ENCODE measurements at places on chromosomes 12 and 14. TPM values are rescaled to one million over a fixed set of nuclear protein-coding genes. Genes with fewer than 3 reads are reported as not detected.
A peak's percentile ranks its signal among the peaks of the same experiment; 100 is the strongest.

SRRM4 gene
- not detected for polyA plus RNA-seq

KSR2 gene
- not detected for polyA plus RNA-seq

PTPRR gene
- polyA plus RNA-seq: 0.21 TPM

NGB gene
- not detected for polyA plus RNA-seq

EPYC gene
- not detected for polyA plus RNA-seq

SERPINA10 gene
- not detected for polyA plus RNA-seq

MDGA2 gene
- polyA plus RNA-seq: 0.02 TPM

NUAK1 gene
- polyA plus RNA-seq: 4.9 TPM

HCAR2 gene
- polyA plus RNA-seq: not detected

SLC10A1 gene
- not detected for polyA plus RNA-seq

GALNT8 gene
- not detected for polyA plus RNA-seq

AKAP6 gene
- 0.22 TPM for polyA plus RNA-seq

CLEC14A gene
- 5.7 TPM for polyA plus RNA-seq

ATL1 gene
- polyA plus RNA-seq: 6.0 TPM

KRT75 gene
- polyA plus RNA-seq: not detected

- peak; percentile 79 for DNase-seq
Observed at GRCh38 chr12:104480826-104481440, 24.2 kb downstream of the CHST11 start.

DNA sequence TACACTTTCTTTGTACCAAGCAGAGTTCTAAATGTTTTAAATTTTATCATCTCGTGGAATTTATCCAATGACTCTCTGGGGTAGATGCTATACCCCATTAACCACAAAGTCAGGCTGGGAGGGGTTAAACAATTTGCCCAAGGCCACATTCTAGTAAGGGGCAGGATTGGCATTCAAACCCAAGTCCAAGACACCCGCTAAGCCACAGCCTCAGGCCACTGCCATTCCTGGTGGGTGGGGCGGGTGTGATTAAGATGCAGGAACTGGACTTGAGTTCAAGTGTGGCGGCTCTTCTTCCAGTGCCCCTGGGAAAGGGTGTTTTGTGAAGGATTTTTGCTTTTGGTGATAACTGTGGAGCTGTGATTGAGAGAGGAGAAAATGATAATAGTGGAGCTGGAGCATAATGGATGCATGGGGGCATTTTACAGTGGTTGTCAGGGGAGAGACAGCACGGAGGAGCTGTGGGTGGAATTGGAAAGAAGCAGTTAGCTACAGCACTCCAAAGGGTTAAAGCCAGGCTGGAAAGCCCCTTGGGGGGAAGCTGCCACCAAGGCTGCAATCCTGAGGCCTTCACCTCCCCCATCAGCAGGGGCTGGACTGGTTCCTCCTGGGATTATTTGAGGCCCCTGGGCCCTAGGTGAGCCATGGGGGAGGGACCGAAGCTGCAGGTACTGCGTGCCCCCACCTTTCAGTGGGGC lies 1.0 kb upstream of the VRTN start:
- DNase-seq: no peak

DNA sequence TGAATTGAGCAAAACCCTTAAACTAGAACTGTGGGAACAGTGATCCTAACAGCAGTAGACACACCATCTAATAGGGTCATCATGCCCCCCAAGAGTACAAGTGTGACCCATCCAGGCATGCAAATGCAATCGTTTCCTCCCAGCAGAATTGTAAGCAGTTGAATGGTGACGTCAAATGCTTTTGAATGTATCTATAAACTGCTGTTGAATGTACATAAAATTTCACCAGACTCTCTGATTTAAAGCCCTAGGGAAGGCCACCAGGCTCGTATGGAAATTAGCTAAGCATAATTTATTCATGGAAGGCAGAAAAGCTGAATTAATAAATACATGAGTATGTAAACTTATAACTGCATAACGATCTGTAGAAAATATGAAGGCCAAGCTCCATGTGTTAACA lies 482.9 kb downstream of the EGLN3 start:
- DNase-seq: no peak

DNA sequence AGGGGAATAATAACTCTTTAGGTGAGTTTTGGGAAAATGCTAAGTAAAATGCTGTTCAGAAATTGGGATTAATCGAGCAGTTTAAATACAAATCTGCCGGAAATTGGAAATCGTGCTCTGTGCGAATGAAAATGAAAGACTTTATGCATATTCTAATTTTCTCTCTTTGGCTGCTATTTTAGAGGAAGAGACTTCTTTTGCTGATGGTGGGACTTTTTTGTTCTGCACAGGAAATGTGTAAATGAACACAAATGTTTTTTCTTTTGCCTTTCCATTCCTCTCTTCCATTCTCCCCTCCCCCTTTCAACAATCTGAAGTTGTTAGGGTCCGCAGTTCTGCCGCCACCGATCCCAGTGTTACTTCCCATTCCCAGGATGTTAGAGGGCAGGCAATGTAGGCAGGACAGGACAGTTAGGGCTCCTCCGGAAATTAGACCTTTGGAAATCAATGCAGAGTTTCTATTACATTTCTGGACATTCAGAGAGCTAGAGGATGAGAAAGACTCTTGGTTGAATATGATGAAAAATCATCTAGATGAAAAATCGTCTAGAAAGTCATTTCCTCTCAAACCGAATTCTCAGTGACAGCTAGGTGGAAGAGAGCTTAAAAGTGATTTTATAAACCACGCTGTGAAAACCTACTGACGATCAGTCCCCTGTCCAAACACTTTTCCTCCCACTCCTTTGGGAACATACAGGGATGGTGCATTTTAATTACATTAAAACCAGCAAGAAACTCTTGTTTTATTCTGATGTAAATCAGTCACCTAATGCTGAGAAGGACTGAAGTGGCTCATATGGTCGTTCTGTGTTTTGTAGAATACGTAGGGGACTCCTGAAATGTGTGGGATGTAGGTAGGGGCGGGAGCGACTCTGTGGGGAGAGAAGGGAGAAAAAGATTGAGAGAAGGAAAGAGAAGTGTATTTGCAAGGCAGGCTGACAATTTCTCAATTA lies 17.8 kb downstream of the FOXG1 start:
- no peak for DNase-seq

GRCh38 chr14:91409928-91410718 lies 7.5 kb downstream of the CCDC88C start:
- no peak for DNase-seq

GRCh38 chr12:120784804-120785203 lies 59.2 kb downstream of the ACADS start:
- no peak for DNase-seq

- DNase-seq: no peak
Observed at GRCh38 chr14:74412753-74413152, 13.3 kb downstream of the SYNDIG1L start.

DNA sequence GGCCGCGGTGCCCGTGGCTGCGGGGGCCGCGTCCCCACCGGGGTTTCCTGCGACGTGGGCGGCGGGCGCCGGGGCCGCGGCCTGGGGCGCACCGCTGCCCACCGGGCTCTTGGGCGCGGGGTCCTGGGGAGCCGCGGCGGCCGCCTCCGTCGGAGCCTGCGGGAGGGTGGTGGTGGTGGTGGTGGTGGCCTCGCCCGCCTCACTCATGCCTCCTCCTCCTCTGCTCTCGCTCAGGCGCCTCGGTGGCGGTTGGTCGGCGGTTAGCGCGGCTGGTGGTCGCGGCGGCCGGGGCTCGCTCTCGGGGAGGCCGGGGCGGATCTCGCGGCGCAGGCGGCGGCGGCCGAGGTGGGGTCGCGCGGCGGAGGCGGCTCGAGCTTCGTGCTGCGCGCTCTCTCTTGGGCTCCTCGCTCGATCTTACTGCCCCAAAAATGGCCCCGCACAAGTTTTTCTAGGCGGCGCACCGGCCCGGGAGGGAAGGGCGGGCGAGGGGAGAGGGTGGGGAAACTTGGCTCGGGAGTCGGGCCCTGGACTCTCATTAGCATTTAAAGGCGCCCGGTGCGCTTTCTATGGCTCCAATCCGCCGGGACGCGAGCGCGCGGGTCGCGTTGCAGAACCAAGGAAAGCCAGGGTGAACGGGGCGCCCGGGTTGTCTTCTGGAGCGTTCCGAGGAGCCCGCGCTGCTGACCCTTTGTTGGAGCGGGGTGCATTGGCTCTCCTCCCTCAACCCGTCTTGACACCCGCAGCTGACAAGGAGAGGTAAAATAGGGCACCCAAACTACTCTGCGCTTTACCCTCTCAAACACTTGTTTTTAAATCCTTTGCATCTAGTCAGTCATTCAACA lies at the start of gene YBX3:
YBX3 (minus strand) TSS at position 419 of the 842 bp plus-strand sequence; CDS start at position 207, 212 bp downstream.
- peak; percentile 75 for DNase-seq

- DNase-seq: no peak
Observed at GRCh38 chr14:61132894-61133293, 148.2 kb downstream of the TMEM30B start.

- no peak for DNase-seq
Observed at GRCh38 chr14:97975962-97976361, 1178.8 kb downstream of the VRK1 start.

DNA sequence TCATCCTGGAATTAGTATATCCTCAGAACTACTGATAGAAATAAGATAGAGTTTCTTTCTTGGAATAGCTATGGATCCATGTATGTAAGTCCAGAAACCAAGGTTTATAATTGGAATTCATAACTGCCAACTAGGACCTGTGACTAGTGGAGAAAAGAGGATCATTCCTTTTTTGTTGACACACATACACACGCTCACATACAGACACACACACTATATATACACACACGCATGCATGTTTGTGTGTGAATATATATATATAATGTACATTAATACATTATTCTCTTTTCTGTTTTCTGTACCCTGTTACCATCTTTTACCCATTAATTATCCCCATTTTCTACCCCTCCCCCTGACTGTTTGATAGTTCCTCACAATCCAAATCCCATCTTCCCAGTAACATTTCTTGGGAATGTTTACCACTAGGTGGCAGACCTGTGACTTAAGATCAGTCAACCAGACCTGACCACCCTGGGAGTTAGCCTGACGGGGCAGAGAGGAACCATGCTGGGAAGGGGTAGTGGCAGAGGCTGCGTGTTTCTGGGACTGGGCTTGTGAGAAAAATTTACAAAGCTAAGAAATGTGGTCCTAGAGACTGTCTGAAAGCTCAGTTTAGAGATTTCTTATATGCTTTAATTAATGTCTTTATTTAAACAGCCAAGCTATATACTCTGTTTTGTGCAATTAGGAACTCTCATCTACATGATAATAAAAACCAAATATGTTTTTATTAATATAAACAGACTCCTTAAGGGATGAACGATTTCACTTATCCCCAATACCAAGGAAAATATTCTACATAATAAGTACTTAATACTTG lies 308.0 kb downstream of the PPFIA2 start:
- peak; percentile 54 for DNase-seq

DNA sequence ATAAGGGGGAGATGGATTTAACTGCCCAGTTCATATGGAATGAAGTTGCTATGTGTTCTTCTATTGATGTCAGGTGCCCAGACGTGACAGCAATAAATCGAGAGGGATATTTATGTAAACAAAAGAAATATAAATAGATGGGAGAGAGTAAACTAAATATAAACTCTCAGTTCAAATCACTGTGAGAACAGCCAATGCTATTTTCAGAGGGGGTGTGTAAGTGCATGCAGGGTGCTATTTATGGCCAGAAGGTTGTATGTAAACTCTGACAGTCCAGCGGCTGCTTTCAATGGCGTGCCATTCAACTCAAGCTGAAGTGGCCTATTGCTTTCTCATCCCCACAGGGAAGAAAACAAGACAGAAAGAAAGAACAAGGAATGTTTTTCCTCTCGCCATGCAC lies 127.2 kb downstream of the KCNA5 start:
- peak; percentile 41 for DNase-seq

- DNase-seq: peak; percentile 67
Observed at GRCh38 chr14:75561013-75561432, 17.4 kb upstream of the FLVCR2 start.

- no peak for DNase-seq
Observed at GRCh38 chr12:24573621-24574020, 375.3 kb downstream of the BCAT1 start.

GRCh38 chr14:50398189-50398580 lies 1.5 kb upstream of the CDKL1 start:
- no peak for DNase-seq

GRCh38 chr12:1826867-1827705 lies 6.7 kb downstream of the LRTM2 start:
- DNase-seq: no peak

GRCh38 chr12:106282457-106283097 lies 20.0 kb upstream of the TCP11L2 start:
- peak; percentile 55 for DNase-seq

GRCh38 chr12:62396750-62397149 lies 69.9 kb upstream of the MON2 start:
- DNase-seq: peak; percentile 74

GRCh38 chr12:1978078-1978862 lies 26.0 kb downstream of the DCP1B start:
- peak; percentile 5 for DNase-seq

DNA sequence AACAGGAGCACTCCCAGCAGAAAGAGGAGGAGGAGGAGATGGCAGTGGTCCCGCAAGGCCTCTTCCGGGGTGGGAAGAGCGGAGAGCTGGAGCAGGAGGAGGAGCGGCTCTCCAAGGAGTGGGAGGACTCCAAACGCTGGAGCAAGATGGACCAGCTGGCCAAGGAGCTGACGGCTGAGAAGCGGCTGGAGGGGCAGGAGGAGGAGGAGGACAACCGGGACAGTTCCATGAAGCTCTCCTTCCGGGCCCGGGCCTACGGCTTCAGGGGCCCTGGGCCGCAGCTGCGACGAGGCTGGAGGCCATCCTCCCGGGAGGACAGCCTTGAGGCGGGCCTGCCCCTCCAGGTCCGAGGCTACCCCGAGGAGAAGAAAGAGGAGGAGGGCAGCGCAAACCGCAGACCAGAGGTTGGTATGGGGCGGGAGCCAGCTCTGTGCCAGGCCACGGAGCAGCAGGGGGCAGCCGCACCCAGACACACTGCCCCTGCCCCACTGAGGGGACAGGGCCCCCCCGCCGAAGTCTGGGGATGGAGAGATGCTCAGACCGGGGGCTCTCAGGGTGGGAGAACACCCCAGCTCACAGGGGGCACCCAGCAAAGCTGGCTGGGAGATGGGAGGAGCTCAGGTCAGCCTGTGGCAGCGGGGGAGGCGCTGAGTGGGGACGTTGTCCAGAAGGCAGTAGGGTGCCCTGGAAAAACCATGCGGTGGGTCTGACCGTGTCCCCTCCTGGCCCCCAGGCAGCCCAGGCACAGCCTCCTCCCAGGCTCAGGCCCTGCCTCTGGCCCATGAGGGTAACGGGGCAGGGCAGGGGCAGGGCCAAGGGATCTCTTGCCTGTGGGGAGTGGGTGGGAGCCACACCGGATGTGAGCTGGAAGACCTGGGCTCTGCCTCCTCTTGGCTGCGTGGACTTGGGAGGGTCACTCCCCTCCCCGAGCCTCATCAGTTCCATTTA lies 9.8 kb downstream of the CHGA start:
- no peak for DNase-seq

- peak; percentile 52 for DNase-seq
Observed at GRCh38 chr12:7130701-7131501, 730 bp downstream of the CLSTN3 start.
